ENCODE measurements at places on chromosomes 16 and 17. TPM values are rescaled to one million over a fixed set of nuclear protein-coding genes. Genes with fewer than 3 reads are reported as not detected.

The MYO18A gene
- total RNA-seq = 85.0 TPM

The GAS7 gene
- total RNA-seq = 32.1 TPM

The TTLL6 gene
- not detected for total RNA-seq

The DLG4 gene
- total RNA-seq = 18.9 TPM

The CDH5 gene
- total RNA-seq = not detected

The HOXB5 gene
- 0.73 TPM for total RNA-seq

The ZACN gene
- not detected for total RNA-seq

Measured in hair follicle dermal papilla cell (primary cell).